ENCODE measurements at places on chromosomes 7 and 10. TPM values are rescaled to one million over a fixed set of nuclear protein-coding genes. Genes with fewer than 3 reads are reported as not detected.

GRCh38 chr7:3082386-3082785, 38.7 kb upstream of the CARD11 start:
- no peak for DNase-seq

DNA sequence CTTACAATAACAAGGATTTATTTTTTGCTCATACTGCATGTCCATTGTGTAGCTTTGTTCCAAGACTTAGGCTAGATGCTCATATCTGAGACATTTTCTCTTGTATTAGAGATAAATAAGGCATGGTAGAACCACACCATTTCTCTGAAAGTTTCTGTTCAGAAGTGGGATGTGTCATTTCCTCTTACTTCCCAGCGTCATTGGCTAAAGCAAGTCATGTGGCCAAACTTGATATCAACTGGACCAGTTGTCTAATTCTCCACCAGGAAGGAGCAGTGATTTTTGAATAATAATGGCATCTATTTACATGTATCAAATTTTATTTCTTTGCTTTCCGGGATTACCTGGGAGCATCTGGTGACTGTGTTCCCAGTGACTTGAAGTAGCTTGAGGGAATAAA, 38.3 kb downstream of the AHCYL2 start:
- DNase-seq: peak; percentile 19

- DNase-seq: no peak
Observed at GRCh38 chr7:18491871-18492270, 3.7 kb upstream of the HDAC9 start.

DNA sequence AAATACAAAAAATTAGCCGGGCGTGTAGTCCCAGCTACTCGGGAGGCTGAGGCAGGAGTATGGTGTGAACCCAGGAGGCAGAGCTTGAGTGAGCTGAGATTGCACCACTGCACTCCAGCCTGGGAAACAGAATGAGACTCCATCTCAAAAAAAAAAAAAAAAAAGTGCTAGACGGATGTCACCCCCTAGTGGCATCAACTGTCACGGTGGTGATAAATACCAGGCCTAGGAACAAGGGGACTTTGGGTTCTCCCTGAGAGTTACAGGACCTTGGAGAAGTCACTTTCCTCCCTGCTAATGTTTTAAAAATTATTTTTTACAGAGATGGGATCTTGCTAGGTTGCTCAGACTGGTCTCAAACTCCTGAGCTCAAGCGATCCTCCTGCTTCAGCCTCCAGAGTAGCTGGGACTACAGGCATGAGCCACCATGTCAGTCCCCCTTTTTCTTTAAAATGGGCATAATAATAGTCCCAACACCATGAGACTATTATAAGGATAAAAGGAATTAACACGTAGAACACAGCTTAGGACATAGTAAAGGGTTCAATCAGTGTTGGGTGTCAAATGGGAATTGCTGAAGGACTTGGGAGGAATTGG, 2.6 kb upstream of the TMEM130 start:
- no peak for DNase-seq

DNA sequence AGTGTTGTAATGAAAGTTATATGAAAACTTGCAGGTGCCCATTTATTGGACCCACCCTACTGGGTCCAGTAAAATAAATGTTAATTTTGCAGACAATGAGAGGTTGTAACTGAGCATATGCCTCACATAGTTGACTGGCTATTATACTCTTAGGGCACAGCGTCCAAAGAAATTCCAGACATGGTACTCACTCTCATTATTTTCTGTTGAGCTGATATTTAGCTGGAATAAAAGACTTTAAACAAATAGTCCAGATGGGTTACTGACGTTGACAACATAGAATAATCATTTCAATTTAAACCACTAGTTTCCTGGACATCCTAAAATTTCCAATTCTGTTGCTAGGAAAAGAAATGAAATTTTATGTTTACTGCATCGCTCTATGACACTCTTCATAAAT, 174.5 kb downstream of the ZNF365 start:
- DNase-seq: no peak

DNA sequence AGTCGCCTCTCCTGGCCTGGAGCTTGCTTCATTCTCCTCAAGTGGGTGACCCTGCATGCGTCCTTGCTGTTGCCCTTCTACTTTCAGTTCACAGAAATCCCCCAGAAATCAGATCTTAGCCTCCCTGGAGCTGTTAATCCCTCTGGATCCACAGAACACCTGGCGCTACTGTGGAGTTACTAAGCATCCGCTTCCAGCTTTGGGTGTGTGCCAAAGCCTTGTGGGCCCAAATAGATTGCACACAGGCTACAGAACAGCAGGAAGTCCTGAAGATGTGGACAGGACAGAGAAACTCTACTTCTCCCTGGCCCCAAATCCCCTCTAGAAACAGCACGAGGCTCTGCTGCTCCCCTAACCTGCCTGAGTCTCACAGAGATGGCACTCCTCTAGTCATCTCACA, 36.6 kb upstream of the PDLIM1 start:
- peak; percentile 61 for DNase-seq

GRCh38 chr7:144407266-144407931, 3.9 kb upstream of the NOBOX start:
- DNase-seq: no peak

GRCh38 chr7:41637049-41637448, 65.8 kb downstream of the INHBA start:
- peak; percentile 26 for DNase-seq

DNA sequence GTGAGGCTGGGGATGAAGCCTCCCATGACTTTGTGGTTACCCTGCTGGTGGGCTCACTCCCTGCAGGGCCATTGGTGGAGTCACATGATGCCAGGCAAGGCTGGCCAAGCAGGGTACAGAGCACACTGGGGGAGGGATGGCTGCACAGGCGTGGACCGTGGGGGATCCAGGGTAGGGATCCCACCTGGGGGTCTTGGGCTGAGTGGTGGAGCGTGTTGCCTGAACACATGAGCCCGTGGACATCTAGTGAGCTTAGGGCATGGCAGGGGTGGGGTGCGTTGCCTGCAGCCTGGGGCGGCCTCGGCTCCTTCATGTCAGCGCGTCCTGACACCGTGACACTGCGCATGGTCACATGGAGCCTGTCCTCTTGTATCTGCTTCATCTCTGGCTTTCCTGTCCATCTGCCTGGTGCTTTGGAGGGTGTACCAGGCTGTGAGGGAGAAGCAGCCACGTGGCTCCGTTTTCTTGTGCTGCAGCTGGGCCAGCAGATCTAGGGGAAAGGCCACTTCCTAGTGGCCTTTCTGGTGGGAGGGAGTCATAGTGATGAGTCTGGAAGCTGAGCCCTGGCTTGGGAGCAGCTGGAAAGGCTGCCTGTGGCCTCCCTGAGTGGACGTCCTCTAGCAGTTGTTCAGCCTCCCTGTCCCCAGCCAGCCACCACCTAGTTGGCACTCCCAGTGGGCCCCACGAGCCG, 96.2 kb downstream of the LHPP start:
- no peak for DNase-seq

DNA sequence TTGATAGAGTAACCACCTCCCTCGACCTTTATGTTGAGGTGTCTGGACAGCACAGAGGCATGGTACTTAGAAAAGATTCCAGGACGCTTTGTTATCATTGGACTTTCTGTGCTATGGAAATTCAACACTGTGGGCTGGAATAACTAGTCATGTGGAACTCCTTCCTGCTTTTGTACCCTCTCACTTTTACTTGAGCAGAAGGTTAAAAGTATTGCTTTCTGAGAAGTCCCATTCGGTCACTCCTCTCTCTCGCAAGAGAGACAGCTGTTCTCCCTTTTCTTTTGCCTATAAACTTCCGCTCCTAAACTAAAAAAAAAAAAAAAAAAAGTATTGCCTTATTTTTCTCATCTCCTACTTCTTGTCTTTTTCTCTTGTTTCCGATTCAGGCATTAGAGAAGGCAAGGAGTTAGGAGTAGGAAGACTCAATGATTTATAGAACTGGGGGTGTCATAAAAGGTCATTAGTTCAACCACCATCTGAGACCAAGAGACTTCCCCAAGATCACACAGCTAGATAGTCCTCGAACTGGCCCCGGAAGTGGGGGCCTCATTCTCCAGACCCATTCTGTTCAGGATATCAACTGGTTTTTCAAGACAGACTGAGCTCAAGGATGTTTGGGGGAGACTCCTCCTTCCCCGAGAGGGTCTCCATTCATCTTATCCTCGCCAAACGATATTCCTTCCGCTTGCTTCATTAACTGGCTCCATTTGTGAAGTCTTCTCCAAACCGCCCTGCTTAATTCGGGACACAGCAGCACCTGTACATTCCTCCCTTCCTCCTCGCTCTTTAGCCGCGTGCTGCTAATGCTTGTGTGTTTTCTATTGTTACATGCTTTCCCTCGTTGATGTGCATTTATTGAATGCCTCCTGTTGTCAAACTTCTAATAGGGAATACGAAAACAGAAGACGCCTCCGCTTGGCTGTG, 995 bp upstream of the INPP5F start:
- peak; percentile 75 for DNase-seq

GRCh38 chr7:69199661-69200060, 398.6 kb upstream of the AUTS2 start:
- no peak for DNase-seq

DNA sequence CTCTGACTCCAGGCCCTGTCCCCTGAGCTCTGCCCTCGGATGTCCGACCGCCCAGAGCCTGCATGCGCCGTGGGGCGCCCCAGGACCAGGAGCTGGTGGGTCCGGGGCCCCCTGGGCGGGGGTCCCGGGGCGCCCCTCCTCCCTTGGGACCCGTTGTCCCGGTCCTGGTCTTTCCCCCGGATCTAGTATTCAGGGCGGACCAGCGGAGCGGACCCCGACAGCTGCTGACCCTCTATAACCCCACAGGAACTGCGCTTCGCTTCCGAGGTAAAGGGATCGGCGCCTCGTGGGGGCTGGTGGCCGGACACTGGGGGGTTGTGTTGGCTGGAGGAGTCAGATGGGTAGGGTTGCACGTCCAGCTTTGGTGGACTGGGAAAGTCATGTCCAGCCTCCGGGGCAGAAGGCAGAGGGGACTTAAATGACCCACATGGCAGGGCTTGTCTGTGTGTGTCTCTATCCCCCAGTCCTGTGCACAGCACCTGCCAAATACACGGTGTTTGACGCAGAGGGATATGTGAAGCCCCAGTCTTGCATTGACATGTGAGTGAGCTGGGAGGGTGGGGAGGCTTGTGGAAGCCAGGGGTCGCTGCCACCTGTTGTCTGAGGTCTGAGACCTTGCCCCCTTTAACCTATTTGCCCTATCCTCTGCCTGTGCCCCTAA, 520 bp downstream of the MOSPD3 start:
- DNase-seq: peak; percentile 13

DNA sequence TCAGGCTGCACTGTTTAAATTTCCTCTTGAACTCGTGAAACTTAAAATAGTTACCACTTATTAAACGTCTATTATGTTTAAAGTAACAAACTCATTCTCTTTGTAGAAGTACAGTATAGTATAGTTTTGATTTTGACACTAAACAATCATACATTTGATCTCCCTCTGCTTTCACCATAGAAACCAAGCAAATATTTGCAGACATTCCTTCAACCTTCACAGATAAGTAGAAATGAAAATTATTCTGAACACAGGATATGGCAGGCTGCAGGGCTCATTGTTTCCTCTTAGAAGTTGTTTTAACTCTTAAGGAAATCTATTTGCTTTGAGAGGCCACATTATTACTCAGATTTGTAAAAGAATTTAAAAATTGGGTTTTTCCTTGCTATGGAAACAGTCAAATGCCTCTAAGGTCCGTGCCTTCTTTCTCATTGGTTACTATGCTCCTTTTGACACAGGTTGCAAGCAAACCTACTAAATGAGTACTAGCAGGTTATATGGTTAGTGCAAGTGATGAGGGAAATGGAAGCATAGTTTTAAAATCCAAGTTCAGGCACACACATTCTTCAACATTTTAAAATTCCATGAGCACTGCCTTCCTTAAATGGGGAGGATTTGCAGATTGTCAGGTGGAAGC, 92.8 kb upstream of the FAM133B start:
- no peak for DNase-seq

DNA sequence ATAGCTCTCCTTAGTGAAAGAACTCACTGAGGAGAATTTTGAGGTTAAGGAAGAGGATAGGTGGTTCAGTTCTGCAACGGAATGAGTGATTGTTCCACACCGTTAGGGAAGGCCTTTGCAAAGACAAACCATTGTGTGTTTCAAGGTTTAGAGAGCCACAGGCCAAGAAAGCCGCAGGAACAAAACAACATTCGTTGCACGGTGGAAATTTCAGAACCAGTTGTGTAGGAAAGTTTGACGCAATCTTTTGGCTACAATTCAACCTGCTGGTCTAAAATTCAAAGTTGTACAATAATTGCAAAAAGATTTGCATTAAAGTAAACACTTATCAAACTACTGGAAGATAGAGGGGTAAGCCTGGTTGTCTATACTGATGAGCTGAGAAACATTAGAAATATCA, 91.4 kb downstream of the FAM107B start:
- DNase-seq: no peak

DNA sequence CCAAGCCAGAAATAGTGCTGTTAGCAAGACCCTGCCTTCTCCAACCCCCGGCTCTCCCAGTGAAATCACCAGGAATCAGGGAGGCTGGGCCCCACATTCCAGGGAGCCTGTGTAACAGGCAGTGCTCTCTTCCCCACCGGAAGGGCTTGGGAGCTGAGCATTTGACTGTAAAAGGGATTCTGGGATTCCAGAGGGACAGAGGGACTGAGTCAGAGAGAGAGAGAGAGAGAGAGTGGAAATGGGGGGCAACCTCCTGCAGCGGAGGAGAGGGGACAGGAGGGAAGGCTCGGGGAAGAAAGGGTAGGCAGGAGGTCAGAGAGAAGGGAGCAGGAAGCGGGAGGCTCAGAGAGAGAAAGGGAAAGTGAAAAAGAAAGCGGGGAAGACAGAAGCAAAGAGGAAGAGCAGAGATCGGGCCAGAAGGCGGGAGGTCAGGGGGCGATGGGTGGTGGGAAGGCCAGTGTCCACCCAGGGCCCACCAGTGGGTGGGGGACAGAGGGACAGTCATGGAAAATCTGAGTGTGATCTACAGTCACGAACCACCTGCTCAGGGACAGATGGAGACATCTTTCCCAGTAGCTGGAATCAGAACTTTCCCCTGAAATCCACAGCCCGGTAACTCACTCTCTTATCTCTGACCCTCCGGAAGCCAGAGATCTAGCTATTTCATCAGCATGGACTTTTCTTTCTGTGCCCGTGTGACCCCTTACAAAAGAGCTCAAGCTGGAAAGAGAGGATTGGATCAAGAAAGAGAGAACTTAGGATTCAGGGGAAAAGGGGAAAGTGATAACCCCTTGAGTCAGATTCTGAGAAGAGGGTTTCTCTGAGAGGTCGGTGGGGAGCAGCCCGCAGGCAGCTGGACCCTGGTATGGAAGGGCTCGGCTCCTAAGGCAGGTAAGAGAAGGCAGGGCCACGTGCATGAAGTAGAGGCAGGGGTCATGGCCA, 4.6 kb upstream of the SERPINE1 start:
- peak; percentile 100 for DNase-seq

DNA sequence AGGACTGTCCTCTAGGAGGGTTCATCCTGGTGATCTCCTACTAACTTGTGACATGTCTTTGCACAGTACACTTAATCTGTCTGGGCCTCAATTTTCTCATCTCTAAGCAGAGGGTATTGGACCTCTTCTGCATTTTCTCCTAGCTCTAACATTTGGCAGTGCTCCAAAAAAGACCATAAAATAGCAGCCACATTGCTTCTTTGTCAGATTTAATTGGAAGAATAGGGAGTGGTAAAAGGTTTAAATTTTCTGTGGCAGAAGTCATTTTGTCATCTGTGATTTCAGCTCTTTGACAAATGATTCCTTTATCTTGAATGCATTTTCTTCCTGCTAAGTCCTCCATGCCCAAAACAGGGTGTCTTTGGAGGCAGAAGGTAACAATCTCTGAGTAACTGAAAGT, 289.9 kb upstream of the LRGUK start:
- no peak for DNase-seq

Gene NODAL
- not detected for total RNA-seq

Gene DNAJC1
- total RNA-seq: 35.8 TPM

Gene TAS2R41
- not detected for total RNA-seq

Gene FBXO24
- 0.92 TPM for total RNA-seq

Gene CALHM1
- total RNA-seq: not detected

Gene WIPF3
- total RNA-seq: not detected

Gene TSPAN12
- total RNA-seq: 6.4 TPM

All from LHCN-M2 (cell line).